ENCODE measurements at places on chromosomes 6 and 20.

- DNase-seq, result no peak
Observed at GRCh38 chr6:24861934-24862333, 63.2 kb upstream of the ARMH2 start.

DNA sequence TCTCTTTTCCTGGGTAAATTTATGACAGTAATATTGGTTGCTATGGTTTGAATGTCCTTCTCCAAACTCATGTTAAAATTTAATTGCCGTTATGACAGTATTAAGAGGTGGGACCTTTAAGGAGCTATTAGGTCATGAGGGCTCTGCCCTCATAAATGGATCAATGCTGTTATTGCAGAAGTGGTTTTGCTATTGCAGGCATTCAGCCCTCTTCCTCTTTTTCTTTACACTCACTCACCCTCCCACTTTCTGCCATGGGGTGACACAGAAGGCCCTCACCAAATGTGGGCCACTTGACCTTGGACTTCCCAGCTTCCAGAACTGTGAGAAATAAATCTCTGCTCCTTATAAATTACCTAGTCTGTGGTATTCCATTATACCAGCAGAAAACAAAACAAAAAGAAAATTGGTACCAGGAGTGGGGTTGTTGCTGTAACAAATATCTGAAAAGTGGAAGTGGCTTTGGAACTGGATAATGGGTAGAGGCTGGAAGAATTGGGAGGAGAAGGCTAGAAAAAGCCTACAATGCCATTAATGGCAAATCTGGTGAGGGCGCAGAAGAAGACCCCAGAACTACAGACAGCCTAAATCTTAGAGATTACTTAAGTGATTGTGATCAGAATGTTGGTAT lies 24.8 kb upstream of the IGF2R start:
- DNase-seq, result peak; percentile 27

GRCh38 chr6:49462071-49462470 lies 982 bp downstream of the MMUT start:
- peak; percentile 23 for DNase-seq

DNA sequence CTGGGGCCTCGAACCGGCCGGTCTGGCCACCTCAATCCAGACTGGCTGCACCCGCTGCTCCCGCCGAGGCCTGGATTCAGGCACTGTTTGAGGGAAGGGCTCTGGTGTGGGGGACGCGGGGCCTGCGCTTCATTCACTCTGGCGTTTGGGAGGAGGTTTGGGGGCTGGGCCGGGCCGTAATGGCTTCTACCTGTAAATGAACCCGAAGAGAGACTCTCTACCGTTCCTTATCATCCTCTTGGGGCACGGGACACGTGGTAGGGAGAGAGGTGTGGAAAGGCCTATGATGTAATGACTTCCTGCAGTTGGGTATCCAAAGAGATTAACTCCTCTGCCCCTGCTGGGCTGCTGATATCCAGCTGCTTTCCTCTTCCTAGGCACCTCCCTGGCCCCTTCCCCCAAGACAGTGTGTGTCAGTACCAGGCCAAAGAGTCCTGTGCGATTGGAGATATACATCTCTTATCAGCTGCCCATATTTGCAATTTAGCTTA lies 1.8 kb downstream of the FOXO3 start:
- DNase-seq, result peak; percentile 92
